ENCODE measurements at places on chromosomes 11 and 22.

- DNase-seq = no peak
Measured at GRCh38 chr22:45262195-45262930, 21.7 kb upstream of the KIAA0930 start.

DNA sequence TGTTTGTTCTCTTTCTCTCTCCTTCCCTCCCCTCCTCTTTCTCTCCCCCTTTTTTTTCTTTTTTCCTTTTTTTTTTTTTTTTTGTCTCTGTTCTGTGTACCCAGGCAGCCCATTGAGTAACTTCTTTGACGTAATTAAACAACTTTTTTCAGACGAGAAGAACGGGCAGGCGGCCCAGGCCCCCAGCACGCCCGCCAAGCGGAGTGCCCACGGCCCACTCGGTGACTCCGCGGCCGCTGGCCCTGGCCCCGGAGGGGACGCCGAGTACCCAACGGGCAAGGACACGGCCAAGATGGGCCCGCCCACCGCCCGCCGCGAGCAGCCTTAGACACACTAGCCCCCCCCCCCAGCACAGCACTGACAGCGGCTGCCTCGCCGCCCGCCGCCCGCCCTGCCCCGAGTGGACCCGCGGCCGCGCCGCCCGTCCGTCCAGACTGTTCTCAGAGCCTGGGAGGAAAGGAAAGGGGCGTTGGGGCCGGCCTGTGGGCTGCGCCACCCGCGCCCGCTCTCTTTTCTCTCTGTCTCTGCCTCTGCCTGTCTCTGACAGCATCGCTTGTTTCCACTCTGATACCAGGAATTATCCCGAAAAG lies 26.1 kb downstream of the MOB2 start:
- DNase-seq = no peak

DNA sequence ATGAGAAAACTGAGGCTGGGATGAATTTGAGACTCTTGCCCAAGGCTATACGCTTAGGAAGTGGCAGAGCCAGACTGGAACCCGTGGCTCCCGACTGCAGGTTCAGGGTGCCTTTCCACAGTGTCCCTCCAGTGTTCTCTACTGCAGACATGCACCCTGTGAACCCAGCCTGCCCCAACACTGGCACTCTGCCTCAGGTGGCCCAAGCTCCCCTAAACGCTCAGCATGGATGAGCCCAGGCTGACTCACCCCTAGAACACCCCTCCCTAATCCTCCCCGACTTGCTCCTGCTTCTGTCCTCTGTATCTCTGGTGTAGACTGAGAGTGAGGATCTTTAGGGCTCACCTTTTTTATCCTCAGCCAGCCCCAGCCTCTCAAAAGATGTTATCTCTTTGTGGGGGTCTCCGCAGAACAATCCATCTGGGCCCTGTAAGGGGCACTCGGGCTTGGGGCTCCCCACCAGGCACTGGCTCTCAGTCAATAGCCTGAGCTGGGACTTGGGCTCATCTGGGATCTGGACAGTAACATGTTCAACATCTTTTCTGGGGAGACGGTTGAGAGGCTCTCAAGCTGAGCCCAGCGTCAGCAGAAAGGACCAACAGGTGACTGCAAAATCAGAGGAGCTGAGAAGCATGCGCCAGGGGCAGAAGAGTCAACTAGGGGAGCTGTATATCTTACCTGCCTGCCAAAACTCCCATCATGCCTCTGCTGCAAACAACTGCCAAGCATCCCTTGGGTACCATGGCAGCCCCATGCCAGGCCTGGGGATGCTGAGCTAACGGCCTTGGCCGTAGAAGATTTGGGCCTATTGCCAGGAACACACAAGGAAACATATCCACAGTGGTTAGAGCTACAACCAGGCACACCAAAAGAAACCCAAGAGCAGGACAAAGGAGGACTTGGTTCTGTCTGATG lies 176.2 kb downstream of the BUD13 start:
- DNase-seq = no peak

- peak; percentile 7 for DNase-seq
Measured at GRCh38 chr22:22770280-22770871, 117.2 kb upstream of the IGLL5 start.

- DNase-seq = no peak
Measured at GRCh38 chr11:10493041-10493663, 38.1 kb downstream of the AMPD3 start.

- DNase-seq = no peak
Measured at GRCh38 chr22:22661275-22661674, 16.9 kb downstream of the GGTLC2 start.

Measured in activated CD4-positive, CD25-positive, alpha-beta regulatory T cell (primary cell).